Gastrocnemius medialis (tissue), 4 donors: ENCODE measurements at places on chromosomes 2 and 18.

DNA sequence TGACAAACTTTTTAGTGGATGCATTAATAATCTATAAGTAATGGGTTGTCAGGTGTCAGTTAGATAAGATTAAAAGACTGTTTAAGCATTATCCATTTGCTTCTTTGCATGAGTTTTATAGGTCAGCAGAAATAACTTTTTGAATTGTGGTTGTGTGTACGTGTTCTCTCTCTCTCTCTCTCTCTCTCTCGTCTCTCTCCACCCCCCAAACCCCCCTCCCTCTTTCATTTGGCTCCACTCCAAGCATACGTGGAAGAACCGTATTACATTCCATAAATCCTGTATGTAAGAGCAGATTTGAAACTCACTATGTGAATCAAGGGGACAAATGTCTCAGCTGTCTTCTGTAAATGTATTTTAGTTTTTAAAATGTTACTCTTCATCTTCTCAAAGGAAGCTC lies 120.2 kb downstream of the MEIS1 start:
- no peak for DNase-seq

- DNase-seq, result no peak
Observed at GRCh38 chr2:240812301-240812680, 7.7 kb downstream of the KIF1A start.

DNA sequence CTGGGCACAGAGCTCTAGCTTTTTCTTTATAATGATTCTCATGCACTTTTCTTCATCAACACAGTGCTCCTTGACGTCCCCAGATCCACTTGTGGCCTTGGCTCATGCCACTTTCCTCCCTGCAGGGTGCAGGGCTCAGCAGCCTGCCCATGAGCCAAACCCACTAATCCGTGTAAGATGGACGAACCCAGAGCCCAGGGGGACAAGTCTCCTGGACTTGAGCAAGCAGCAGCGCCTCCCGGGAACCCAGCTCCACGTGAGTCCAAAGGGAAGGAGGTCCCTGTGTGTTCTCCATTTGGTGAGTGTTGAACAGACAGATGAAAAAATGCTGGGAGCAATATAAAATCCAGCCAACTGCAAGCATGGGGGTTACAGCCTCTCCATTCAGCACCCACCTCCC lies 470.6 kb upstream of the HS6ST1 start:
- no peak for DNase-seq

- no peak for DNase-seq
Observed at GRCh38 chr2:202091476-202091875, 18.4 kb downstream of the KIAA2012 start.

GRCh38 chr2:172580544-172580943 lies 24.7 kb downstream of the PDK1 start:
- DNase-seq, result no peak

- no peak for DNase-seq
Observed at GRCh38 chr2:226665306-226665831, 134.3 kb downstream of the IRS1 start.

- DNase-seq, result no peak
Observed at GRCh38 chr2:229087267-229087666, 183.8 kb downstream of the PID1 start.

GRCh38 chr2:101587251-101587650 lies 110.3 kb upstream of the MAP4K4 start:
- no peak for DNase-seq

DNA sequence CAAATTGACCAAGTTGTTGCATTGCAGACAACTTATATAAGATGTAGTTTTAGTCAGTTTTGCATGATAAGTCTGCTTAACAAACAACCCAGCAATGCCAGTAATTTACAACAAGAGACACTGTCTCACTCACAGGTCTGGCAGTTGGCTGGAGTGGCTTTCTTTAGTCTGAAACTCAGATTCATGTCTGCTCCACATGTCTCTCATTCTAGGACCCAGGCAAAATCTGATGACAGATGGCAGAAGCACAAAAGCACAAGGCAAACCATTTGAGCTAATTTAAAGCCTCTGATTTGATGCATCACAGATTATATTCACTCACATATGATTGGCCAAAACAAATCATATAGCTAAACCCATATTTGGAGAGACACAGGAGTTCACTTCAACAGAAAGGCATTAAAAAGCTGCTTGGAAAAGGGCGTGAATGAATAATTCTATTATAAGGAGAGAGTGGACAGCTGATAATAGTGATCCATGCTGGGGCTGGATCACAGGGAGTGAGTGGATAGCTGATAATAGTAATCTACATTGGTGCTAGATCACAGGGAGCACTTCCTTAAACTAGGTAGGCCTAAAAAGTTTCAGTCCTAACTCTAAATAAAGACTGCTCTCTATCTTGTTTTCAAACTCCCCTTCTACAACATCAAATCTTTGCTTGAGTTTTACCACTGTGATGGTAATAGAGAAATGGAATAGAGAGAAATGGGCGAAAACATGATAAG lies 593.2 kb upstream of the ZNF804A start:
- no peak for DNase-seq

DNA sequence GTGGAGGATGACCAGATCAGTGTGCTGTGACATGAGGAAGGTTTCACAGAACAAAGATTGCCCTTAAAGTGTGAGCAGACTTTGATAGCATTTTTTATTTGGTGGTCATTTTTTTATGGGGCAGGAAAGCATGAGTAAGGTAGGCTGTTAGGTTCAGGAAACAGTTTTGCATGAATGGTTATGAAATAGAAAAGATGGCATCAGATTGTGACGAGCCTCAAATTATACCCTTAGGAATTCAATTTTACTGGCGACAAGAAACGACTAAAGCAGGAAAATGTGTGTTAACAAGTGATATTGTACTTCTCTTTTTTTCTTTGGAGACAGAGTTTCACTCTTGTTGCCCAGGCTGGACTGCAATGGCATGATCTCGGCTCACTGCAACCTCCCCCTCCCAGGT lies 44.7 kb downstream of the PIK3C3 start:
- no peak for DNase-seq

- no peak for DNase-seq
Observed at GRCh38 chr2:101052147-101052546, 50.1 kb downstream of the RPL31 start.
